ENCODE measurements at places on chromosomes 7 and 10.
A peak's percentile ranks its signal among the peaks of the same experiment; 100 is the strongest.

DNA sequence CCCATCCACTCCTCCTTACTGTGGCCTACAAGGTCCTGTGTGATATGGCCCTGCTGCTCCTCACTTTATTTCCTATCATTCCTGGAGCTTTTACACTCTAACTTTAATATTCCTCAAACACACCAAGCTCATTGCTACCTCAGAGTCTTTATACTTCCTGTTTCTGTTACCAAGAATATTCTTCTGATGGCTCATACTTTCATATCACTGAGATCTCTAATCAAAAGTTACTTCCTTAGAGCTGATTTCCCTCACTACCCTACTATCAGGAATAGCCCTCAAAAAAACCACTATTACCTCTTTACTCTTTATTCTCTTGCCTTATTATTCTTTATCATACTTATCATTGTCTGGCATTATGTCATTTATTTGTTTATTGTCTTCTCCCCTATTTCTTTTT is 5.8 kb upstream of the PPP3CB start:
- no peak for DNase-seq

GRCh38 chr10:75475460-75476182 is 44.2 kb downstream of the LRMDA start:
- peak; percentile 49 for DNase-seq

- no peak for DNase-seq
Measured at GRCh38 chr7:92992483-92992882, 125.3 kb downstream of the SAMD9 start.

DNA sequence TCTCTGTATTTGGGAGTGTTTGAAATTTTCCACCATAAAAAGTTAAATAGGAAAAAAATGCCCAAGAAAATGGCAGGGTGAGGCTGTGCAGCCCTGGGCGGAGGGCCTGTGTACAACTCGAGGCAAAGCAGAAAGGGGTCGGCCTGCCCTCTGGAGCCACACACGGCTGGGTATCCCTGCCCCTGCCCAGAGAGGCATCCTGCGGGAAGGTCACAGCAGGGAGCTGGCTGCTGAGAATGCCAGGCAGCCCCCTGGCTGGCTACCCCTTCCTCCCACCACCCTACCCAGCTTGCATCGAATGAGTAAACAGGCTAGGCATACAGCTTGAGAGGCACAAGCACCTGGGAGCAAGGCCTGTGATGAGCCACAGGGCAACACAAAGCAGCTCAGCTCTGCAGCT is 46.1 kb downstream of the CAMK2B start:
- no peak for DNase-seq

GRCh38 chr7:92425311-92425947 is 21.9 kb upstream of the GATAD1 start:
- DNase-seq, result no peak

- DNase-seq, result no peak
Measured at GRCh38 chr7:84549409-84549808, 354.8 kb upstream of the SEMA3A start.

- DNase-seq, result no peak
Measured at GRCh38 chr7:49324040-49324439, 399.7 kb downstream of the CDC14C start.
